ENCODE measurements at places on chromosomes 16 and 17.

GRCh38 chr17:80942423-80943345 is 49.0 kb upstream of the CHMP6 start:
- no peak for DNase-seq

DNA sequence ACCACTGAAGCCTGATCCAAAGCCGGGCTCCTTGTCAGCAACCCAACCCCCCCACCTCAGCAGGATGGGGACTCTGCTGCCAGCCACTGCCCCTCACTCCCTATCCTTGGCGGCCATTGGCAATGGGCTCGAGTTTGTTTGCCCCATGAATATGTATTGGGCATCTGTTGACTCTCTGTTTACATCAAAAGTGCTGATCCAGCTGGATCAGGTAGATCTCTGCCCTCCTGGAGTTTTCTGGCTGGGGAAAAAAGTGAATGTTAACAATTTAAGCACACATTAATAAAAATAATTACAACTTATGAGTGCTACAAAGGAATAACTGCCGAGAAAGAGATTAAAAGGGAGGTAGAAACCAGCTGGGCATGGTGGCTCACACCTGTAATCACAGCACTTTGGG is 62.5 kb downstream of the ATP2C2 start:
- no peak for DNase-seq

DNA sequence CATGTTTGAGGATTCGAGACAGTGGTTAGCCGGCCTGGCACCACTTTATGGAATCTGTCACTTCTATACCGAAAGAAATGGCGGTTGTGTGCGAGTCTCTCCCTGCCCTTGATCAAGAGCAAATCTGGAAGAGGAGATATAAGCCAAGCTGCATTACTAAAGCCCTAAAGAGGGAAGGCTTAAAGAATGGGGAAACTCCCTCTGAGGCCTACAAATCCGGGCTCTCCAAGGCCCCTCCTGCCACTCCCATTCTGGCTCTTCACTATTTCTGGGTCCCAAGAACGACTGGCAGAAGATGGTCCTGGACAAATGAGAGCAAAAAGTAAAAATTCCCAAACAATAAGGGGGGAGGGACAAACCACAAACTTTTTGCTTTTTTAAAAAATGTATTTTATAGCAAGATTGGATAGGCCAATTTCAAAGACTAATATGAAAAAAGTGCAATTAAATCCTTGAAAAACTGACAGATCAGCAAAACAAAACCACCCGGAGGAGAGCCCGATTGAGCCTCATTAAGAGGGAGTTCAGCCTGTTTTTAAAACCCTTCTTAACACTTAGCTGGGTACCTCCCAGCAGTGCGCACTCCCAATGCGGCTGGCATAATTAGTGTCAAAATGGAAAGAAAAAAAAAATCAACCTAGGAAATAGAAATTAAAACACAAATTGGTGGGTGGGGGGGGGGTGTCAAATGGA is 193.5 kb downstream of the ZFHX3 start:
- no peak for DNase-seq

- DNase-seq = no peak
Observed at GRCh38 chr16:76780556-76780955, 410.4 kb upstream of the MON1B start.
